PC-3 (cell line): ENCODE measurements at places on chromosomes 4 and X. TPM values are rescaled to one million over a fixed set of nuclear protein-coding genes. Genes with fewer than 3 reads are reported as not detected.

The PAGE2 gene
- total RNA-seq: not detected in 2 replicates

The NPY1R gene
- total RNA-seq: 1.3 and 1.7 TPM in 2 replicates

The CLIC2 gene
- total RNA-seq: not detected in 2 replicates

The PHOX2B gene
- total RNA-seq: not detected in 2 replicates

The TLR2 gene
- total RNA-seq: 7.1 and 8.7 TPM in 2 replicates

- no peaks in the 10 kb centered on the region for H3K36me3 ChIP-seq
- H3K4me1 ChIP-seq: no peaks in the 10 kb centered on the region
- H3K4me3 ChIP-seq: no peak overlapping the region
- H3K27me3 ChIP-seq: no peaks in the 10 kb centered on the region
These were observed 56.3 kb downstream of the DTHD1 start for GRCh38 chr4:36337665-36338185.

DNA sequence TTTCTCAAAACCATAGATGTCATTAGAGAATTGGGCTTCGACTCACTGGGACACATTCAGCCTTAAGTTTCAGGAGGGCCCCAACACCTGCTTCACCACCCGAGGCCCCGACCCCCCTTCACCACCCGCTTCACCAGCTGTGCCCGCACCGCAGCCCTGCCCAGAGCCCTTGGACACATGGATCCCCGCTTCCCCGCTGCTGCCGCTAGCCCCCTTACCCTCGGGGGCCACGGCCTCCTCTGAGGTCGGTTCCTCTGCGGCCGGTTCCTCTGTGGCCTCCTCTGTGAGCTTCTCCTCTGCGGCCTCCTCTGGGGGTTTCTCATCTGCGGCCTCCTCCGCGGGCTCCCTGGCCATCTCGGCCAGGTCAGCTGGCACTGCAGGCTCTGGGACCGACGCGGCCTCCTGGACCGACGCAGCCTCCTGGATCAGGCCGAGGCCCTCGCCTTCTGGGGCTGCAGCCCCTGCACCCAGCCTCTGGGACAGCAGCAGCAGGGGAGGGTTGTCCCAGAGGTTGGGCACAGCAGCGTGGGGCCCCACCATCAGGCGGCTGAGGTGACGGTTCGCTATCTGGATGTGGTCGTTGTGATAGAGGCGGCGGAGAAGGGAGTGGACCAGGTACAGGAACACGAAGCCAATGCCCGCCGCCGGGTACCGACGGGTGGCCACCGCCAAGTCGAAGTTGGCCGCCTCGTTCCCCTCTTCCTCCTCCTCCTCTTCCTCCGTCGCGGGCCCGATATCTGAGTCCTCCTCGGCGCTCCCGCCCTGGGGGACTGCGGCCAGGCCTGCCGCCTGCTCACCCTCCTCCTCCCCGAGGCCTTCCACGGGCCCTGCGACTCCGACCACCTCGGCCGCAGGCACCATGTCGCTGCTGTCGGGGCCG is 748 bp downstream of the CT47B1 start:
- no peaks in the 10 kb centered on the region for H3K27me3 ChIP-seq
- no peaks in the 10 kb centered on the region for H3K4me1 ChIP-seq
- no peaks in the 10 kb centered on the region for H3K36me3 ChIP-seq
- H3K4me3 ChIP-seq: no peak overlapping the region
- H3K27ac ChIP-seq: no peak overlapping the region

DNA sequence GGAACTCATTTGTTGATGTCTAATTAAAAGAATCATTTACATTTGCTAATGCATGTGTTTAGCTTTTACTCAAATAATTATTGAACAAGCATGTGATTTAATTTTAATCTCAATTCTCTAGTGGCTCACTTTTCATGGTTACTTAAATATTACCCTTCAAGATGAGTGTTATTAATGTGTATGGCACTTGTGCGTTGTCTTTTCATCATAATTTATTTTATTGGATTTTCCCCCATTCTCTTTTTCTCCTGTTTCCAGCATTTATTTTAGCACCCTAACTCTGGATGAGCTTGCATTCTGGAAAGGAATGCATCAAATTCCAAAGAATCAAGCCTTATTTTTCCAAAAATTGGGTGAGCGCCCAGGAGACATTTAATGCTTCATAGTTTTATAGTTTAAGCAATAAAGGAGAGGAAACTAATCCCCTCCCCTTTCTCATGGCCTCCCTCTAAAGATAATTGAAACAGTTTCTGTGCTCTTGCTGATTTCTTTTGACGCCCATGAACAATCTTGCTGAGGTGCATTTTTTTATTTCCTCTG is 191.1 kb upstream of the FAT4 start:
- H3K27me3 ChIP-seq: no peaks in the 10 kb centered on the region
- H3K4me1 ChIP-seq: no peaks in the 10 kb centered on the region
- H3K4me3 ChIP-seq: no peak overlapping the region
- H3K36me3 ChIP-seq: no peaks in the 10 kb centered on the region

- peak overlapping the region; percentile 37; the same call in 1 of the 2 replicates for H3K4me3 ChIP-seq
- no peak for DNase-seq
- H3K27me3 ChIP-seq: no peaks in the 10 kb centered on the region
- H3K36me3 ChIP-seq: no peaks in the 10 kb centered on the region
These were observed 43.9 kb downstream of the SCFD2 start for GRCh38 chr4:53321984-53322289.

- peaks cover 13% of the 10 kb centered on the region; the same call in 1 of the 2 replicates for H3K36me3 ChIP-seq
- peak; percentile 35 for DNase-seq
- no peaks in the 10 kb centered on the region for H3K27me3 ChIP-seq
- peak overlapping the region; percentile 79 for H3K4me3 ChIP-seq
- H3K27ac ChIP-seq: no peak overlapping the region
These were observed 797 bp downstream of the TXLNG start for GRCh38 chrX:16786791-16787735.

DNA sequence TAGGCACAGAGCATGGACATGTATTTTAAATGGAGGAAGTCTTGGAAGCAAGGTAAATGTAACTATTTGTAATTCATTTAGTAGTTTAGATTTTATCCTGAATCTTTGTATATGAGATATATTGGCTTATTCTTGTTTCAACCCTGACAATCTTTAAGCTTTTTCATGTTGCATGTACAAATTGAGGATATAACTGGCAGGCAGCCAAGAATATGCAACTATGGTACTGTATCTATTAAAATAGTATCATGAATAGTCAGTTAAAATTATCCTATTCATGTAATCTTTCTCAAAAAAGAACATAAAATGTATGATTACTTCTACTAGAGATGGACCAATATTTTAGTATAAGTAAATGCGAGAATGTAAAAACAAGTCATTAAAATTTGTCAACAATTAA is 1141.5 kb downstream of the PCDH18 start:
- no peaks in the 10 kb centered on the region for H3K4me1 ChIP-seq
- no peak overlapping the region for H3K4me3 ChIP-seq
- H3K27ac ChIP-seq: no peak overlapping the region
- H3K36me3 ChIP-seq: no peaks in the 10 kb centered on the region

GRCh38 chr4:183008492-183008891 is 90.6 kb upstream of the WWC2 start:
- H3K27me3 ChIP-seq: peaks cover 35% of the 10 kb centered on the region
- no peak for DNase-seq
- no peaks in the 10 kb centered on the region for H3K4me1 ChIP-seq
- H3K4me3 ChIP-seq: no peak overlapping the region
- no peak overlapping the region for H3K27ac ChIP-seq
